Activated T-helper 1 cell treated with Interleukin-2 at 50 U/mL for 16 hours (primary cell): ENCODE measurements at places on chromosomes 4 and X.

DNA sequence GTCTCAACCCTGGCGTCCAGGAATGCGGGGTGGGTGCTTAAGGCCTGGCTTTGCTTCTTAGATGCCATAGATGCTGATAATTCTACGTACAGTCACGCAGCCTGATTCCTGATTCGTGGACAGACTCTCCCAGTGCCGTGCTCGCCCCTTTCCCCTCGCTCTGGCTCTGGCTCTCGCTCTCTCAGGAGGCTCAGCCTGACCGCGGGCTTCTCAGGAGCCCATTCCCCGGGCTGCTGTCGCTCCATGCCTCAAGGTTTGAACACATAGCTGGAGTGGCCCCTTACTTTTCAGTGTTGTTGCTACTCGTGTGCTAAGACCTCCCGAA, 59.2 kb upstream of the ZC4H2 start:
- DNase-seq: no peak

- no peak for DNase-seq
Measured at GRCh38 chr4:64821219-64821976, 412.1 kb upstream of the TECRL start.

GRCh38 chr4:15506464-15506863, 36.8 kb downstream of the CC2D2A start:
- no peak for DNase-seq

DNA sequence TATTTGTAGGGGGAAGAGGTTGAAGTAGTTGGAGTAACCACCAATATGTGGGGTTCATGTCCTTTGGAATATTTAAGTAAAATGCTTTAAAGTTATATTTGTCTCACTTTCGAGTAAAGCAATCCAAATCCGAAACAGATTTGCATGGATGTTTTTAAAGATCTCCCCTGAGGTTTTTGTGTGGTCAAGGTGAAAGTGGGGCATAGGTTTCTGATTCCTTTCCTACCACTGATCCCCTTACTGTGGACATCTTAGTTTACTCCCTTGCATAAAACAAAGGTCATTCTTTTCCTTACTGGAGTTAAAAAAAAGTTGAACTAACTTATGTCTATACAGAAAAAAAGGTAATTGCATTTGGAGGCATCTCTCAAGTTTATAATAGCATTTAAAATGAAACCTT, 71.9 kb upstream of the PHOX2B start:
- DNase-seq: no peak
